ENCODE measurements at places on chromosomes 6 and 20.

- no peak for DNase-seq
Measured at GRCh38 chr20:44780226-44780625, 30.1 kb downstream of the RIMS4 start.

DNA sequence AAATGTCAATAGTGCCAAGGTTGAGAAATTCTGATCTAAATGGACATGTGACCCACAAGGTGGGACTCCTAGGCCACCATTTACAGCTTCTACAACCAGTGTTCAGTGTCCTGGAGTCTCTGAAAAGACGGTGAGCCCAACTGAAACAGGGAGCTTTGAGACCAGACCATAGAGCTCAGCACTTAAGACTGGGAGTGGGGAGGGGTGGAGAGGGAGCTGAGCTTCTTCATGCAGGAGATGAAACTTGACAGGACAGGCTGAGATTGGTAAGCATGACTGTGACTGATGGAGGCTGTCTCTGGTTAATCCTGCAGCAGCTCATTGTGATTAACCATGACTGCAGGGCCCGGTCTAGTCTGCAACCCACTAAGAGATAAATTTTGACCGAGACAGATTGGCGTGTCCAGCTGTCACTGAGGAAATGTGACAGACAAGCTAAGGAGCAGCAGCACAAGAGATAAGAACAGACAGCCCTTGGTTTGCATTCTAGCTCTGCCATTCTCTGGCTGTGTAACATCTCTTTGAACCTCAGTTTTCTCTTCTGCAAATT is 1.4 kb upstream of the AAR2 start:
- no peak for DNase-seq

GRCh38 chr20:63934271-63935068 is 21.7 kb downstream of the UCKL1 start:
- no peak for DNase-seq

GRCh38 chr20:44748005-44748370 is 2.3 kb downstream of the KCNK15 start:
- DNase-seq = peak; percentile 80

DNA sequence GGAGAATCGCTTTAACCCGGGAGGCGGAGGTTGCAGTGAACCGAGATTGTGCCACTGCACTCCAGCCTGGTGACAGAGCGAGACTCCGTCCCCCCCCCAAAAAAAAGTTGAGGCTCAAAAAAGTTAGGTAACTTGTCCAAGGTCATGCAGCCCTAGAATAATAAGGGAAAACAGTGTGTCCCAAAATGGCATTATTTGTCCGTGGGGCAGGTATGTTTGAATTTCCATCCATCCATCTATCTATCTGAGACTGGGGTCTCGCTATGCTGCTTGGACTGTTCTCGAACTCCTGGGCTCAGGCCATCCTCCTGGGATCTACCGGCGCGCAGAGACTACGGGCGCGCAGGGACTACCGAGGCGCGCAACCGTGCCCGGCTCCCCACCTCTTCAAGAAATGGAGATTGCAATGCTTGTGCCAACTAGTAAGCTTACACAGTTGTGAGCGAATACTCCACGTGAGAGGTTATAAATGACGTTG is 374 bp upstream of the ABCC10 start:
- no peak for DNase-seq

DNA sequence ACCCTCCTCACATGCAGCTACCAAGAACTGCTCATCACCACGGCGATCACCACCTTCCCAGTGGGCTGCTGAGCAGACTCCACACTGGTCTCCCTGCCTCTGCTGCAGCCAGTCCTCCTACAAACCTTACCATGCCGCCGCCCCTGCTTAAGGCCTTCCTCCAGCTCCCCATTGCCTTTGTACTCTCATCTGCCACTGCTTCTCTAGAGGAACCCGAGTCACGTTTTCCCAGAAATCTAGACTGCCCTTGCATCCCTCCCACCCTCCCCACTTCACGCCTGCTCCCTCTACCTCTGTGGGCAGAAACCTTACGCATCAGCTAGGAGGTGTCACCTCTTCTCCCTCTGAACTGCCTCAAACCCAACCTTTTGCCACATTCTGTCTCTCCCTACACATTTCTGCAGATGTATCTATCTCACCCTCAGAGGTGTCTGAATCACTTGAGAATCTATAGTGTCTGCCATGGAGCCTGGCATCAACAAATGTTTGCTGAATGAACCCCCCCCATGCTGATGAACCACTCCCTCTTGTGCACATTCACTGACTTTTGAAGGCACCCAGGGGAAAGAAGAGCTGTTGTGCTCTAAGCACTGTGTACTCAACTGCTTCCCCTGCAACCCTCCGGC is 4.3 kb downstream of the E2F1 start:
- no peak for DNase-seq

GRCh38 chr6:37717836-37718251 is 20.2 kb upstream of the MDGA1 start:
- DNase-seq = no peak

- no peak for DNase-seq
Measured at GRCh38 chr6:129507846-129508245, 202.1 kb downstream of the ARHGAP18 start.

- DNase-seq = no peak
Measured at GRCh38 chr6:31736768-31737314, 511 bp upstream of the CLIC1 start.

DNA sequence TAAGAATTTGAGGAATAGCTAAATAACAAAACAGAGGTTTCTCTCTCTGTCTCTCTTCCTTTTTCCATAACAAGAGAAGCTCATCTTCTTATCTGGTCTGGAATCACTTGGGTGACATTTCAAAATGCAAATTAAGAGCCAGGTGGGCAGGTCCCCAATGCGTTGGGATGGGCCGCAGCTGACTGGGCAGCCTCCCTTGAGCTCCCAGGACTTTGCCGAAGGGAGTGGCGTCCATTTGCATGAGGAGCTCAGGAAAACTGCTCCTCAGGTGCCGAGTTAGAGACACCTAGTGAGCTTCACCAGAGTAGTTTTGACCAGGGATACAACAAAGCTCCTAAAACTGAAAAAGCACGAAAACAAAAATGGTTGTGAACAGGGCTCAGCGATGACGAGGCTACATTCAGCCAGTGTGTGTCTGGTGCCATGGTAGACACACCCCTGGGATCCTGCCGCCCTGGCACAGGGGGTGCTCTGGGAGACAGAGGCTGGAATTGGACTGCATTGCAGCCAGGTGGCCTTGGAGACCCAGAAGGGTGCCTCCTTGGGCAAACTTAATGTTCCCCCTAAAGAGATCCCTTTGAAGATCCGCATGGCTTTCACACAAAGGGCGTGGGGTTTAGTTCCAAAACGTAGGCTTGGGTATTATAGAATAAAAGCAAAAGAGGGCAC is 13.5 kb upstream of the SERPINB6 start:
- no peak for DNase-seq

DNA sequence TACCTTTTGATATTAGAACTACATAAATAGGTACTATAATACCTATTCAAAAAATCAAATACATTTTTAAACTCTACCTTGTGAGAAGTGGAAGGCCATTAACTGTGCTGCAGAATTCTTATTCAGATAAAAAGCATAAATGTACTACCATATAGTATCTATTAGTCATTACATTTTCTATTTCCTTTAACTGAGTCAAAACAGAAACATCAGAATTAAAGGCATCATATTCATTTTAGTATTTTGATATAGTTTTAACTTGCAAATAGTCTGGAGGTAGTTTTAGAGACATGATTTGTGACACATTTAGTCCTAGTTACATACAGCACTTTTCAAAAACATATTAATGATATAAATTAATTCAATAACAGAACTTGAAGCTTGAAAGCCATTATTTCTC is 39.9 kb upstream of the TAB2 start:
- DNase-seq = no peak

DNA sequence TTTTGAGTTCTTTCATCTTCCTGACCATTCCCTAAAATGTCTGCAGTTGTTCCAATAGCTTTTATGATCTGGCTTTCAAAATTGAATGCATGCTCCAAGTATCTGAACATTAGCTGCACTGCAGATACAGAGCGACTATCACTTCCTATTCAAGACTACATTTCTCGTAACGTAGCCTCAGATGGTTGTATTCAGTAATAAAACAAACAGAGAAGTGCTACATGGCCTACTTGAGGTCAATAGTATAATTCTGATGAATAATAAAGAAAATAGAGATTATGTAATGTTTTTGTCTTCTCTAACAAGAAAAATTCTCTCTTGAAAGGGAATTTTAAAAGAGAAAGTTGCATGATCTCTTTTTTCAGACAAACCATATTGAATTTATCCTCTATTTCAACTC is 333.9 kb upstream of the IRAK1BP1 start:
- DNase-seq = no peak

GRCh38 chr6:18262702-18263417 is 1.5 kb downstream of the DEK start:
- DNase-seq = no peak

DNA sequence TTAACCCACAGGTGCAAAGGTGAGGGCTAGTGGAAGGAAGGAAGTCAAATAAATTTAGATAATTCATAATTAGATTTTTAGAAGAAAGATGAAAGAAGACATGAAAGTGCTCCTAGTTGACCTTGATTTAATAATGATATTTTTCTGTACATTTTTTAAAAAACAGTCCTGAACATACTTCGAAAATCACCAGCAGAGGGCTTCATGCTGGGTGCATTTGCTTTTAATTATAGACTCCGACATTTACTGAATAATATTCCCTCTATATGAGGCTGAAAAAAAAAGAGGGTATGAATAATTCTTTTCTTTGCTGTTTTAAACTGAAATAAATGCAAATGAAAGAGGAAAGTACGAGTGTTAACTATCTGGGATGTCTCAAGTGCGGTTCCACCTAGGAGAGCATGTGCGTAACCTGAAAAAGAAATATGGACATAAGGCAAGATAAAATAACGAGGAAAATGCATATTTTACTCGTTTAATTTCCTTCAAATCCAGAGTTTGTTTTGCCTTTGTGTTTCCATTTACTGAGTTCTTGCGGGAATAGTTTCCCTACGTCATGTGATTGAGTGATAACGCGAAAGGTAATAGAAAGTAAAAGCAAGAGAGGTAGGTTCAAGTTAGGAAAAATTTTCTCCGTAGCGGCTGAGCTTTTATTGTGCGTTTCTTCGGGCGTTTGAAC is 3.1 kb upstream of the TFAP2B start:
- no peak for DNase-seq

DNA sequence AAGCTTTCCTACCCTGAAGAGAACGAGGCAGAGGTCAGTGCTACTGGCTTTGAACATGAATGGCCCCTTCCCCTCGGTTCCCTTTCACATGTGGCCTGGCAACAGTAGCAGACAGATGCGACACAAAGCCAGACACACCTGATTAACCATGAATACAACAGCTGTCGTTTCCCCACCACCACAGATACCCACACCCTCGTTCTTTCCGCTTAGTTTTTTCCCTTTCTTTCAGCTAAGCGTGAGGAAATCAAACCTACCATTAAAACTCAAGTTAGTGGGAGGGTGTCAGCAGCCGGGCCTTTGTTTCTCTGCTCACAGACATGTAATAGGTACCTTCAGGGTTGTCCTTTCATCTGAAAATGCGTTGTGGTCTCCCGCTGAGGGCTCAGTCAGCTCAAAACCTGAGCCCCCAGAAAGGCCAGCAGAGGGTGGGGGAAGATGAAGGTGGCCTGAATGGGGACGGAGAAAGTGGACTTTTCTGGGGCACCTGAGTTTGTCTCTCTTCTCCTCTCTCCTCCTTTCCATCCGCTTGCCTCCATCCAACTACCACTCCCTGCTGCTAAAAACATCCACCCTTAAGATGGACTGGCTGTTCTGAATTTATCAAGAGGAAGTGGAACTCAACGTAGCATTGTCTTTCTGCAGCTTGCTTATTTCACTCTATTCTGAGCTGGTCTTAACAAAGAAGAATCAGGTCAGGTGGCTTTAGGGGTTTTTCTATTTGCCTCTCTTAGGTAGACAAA is 516.6 kb upstream of the JARID2 start:
- DNase-seq = no peak

- DNase-seq = no peak
Measured at GRCh38 chr6:148134592-148134991, 208.0 kb upstream of the SASH1 start.

- no peak for DNase-seq
Measured at GRCh38 chr6:11042025-11042749, 1.9 kb downstream of the ELOVL2 start.

DNA sequence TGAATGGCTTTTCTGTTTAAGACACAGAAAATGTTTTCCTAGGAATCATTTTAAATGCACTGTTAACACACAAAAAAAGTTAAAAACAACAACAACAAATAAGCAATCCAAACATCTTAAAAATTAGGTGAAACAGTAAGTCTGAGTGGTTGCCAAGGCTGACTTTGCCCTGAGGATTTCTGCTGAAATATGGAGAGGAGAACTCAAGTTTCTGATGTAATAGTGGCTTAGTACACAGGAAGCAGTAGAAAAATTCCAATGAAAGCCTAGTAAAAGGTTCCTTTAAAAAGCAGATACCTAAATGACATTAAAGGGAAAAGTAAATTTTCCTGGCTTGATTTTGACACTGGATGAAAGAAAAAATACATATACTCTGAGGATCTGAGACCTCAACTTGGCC is 184.2 kb downstream of the EPM2A start:
- no peak for DNase-seq

GRCh38 chr20:1566701-1567100 is 9.2 kb upstream of the SIRPD start:
- DNase-seq = no peak

DNA sequence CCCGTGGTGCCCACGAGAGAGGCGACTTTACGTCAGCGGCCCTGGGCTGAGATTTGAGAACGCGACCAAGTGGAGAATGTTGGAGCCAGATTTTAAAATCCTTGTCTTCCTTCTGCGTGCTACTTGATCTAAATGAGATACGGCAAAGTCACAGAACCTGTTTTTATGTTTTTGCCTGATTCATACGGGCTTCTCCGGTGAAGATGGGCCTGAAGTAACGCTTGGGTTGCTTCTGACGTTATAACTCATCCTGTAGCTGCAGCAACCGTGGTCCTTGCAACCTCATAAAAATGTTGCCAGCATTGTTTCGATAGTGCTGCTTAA is 462 bp upstream of the SLC35B3 start:
- no peak for DNase-seq

- no peak for DNase-seq
Measured at GRCh38 chr20:61332016-61332975, 80.2 kb downstream of the CDH4 start.

DNA sequence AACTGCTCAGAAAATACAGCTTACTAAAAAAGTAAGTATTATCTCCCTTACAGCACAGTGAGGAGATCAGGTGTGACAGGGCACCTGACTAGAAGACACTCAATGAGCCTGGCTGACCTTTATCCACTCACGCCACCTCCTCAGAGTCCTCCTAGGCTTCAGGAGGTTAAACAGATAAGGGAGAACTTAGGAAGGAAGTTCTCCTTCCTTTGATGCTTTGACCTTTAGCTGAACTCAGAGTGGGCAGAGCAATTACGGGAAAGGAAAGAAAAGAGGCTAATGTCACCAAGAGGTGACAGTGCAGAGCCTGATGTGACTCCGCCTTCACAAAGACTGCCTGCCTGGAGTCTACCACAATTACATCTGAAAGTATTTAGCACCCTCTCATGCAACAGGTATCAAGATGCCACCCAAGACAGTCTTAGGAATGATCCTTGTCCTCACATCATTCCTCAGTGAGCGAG is 36.7 kb downstream of the MAN1A1 start:
- DNase-seq = no peak

GRCh38 chr6:39029156-39030011 is 19.2 kb upstream of the GLP1R start:
- DNase-seq = peak; percentile 60

Data from BE2C (cell line).